ENCODE measurements at places on chromosomes 4 and X.

DNA sequence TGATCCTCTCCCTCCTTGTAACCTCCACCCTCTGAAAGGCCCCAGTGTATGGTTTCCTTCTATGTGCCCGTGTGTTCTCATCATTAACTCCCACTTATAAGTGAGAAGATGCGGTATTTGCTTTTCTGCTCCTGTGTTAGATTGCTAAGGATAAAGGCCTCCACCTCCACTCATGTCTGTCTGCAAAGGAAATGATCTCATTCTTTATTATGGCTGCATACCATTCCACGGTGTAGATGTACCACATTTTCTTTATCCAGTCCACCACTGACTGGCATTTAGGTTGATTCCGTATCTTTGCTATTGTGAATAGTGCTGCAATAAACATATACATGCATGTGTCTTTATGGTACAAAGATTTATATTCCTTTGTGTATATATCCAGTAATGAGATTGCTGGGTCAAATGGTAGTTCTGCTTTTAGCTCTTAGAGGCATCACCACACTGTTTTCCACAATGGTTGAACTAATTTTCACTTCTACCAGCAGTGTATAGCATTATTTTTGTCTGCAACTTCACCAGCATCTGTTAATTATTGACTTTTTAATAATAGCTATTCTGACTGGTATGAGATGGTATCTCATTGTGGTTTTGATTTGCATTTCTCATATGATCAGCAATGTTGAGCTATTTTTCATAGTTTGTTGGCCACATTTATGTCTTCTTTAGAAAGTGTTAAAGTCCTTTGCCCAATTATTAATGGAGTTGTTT is 1030.9 kb downstream of the FSTL5 start:
- DNase-seq = no peak

DNA sequence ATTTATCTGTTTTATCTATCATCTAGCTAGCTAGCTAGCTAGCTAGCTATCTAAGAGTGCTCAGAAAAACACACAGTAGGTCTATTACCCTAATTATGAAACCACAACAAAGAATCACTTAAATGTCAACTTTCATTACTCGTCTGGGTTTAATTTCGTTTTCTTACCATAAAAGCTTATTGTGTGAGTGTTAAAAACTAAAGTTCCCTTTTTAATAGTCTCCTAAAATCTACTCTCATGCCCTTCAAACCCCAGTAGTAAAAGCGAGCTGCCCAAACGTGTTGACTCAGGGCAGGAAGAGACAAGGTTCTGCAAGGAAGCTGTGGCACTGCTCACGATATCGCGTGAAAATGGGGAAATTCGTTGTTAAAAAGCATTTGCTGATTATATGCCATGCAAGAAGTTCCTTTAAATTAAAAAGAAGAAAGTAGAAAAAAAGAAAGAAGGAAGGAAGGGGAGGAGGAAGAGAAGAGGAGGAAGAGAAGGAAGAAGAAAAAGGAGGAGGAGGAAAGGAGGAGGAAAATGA is 595 bp downstream of the MBNL3 start:
- DNase-seq = peak; percentile 9

DNA sequence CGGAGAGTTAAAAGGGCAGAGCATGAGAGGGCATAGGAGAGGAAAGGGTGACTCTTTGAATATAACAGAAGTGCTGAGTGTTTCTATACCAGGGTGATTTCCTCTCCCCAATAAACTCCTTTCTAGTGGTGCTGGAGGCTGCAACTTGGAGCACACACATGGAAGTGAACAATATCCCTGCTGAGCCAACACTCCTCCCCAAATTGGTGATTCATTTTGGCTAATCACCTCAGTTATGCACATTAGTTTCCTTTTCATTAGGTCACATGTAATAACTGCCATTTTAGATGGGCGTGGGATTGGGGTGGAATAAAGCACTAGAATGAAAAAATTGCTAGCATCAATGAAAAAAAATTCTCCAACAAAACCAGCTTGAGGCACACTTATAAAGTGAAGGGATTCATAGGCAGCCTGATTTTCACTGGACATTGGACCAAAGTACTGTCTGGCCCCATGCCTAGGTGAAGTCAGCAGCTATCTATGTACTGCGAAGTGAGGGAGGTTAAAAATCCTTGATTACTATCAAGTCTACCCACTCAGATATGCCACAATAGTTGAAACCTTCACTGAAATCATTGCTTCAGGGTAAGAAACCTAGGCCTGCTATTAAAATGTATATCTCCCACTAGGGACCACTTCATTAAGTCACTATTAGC is 174.0 kb downstream of the GLUD2 start:
- DNase-seq = no peak

DNA sequence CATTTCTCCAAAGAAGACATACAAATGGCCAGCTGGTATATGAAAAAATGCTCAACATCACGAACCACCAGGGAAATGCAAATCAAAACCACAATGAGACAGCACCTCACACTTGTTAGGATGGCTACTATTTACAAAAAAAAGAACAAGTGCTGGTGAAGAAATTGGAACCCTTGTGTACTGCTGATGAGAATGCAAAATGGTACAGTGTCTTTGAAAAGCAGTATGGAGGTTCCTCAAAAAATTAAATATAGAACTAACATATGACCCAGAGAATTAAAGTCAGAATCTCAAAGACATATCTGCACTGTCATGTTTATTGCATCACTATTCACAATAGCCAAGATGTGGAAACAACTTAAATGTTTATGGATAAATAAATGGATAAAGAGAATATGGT is 20.9 kb downstream of the PAGE4 start:
- no peak for DNase-seq

DNA sequence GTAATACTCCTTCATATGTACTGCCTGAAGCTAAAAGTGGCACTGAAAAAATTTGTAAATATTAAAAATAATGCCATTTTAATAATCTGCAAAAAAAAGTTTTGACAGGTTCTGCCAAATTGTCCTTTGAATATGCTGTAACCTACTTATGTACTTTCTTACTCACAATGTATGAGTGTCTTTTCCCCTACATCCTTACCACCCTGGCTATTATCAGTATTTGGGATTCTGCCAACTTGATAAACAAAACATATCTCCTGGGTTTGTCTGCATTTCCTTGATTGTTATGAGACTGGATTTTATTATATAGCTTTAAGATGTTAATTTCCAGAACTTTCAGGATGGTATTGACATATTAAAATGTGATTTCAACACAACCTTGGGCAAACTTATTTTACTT is 187.9 kb downstream of the CHM start:
- no peak for DNase-seq

- no peak for DNase-seq
Measured at GRCh38 chr4:137635601-137636000, 103.3 kb upstream of the PCDH18 start.

DNA sequence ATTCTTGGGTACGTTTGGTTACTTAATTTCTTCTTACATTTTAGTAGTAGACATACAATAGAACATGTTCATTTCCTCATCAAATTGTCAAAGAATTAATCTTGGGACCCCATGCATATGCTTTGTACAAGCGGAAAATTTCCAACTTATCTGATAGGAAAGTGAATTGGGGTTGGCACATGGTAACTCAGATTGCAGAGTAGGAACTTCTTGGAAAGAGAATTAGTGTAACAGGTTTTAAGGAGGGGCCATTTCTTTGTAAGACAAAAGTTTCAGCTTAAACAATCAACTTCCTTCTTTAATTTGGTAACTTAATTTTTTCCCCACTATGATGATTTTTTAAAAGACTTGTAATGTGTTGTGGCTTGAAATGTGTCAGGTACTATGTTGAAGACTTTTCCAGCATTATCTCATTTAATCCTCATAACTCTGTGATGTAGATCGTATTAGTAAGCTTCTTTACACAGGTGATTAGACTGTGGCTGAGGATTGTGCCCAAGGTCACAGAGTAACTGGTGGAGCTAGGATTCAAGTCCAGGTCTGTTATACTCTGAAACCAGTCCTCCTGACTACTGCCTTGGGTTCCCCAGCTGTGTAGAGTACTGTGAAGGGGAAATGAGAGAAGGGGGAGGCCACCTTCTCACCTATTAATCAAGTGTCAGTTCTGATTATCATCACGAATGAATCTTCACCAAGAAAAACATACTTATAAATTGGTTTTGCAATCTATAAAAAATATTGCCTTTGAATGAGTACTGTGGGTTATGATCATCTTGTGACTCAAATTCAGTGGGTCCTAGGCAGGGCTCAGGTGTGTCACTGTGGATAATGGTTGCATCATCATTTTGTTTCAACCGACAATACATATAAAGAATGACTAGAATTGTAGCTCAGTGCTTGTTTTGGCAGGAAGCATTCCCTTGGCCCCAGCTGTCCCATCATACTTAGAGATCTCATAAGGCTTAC is 4.3 kb downstream of the GK start:
- no peak for DNase-seq

- DNase-seq = no peak
Measured at GRCh38 chrX:3348191-3348590, 1.7 kb upstream of the MXRA5 start.

GRCh38 chrX:13835825-13836224 is 18.9 kb upstream of the GPM6B start:
- DNase-seq = no peak

DNA sequence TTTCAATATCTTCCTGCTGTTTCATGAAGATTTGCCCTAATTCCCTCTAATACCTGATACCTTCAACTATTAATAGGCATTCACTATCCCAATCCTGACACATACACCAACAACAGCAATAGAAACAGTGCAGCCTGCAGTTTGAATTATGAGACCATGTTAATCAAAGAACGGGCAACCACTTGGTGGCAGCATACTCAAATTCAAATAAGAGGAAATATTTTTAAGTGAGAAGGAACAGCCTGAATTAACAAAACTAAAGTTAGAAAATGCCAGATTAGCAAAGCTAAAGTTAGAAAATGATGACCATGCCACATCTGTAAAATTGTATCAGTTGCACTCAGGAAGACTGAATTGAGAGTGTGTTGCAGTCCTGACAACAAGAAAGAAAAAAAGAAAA is 204.9 kb downstream of the SMARCA1 start:
- peak; percentile 5 for DNase-seq

GRCh38 chr4:113955411-113955810 is 24.0 kb downstream of the ARSJ start:
- DNase-seq = no peak

GRCh38 chrX:107576841-107577240 is 51.5 kb upstream of the PRPS1 start:
- no peak for DNase-seq

- no peak for DNase-seq
Measured at GRCh38 chrX:153406011-153406410, 4.9 kb upstream of the PNMA6E start.

GRCh38 chr4:139301821-139302611 is at the start of gene NDUFC1:
TSS of gene NDUFC1 (minus strand) at chr4:139302477. CDS start at chr4:139295798, 6,679 bp downstream.
- peak; percentile 73 for DNase-seq

- no peak for DNase-seq
Measured at GRCh38 chr4:3415471-3416141, 26.2 kb upstream of the HGFAC start.

DNA sequence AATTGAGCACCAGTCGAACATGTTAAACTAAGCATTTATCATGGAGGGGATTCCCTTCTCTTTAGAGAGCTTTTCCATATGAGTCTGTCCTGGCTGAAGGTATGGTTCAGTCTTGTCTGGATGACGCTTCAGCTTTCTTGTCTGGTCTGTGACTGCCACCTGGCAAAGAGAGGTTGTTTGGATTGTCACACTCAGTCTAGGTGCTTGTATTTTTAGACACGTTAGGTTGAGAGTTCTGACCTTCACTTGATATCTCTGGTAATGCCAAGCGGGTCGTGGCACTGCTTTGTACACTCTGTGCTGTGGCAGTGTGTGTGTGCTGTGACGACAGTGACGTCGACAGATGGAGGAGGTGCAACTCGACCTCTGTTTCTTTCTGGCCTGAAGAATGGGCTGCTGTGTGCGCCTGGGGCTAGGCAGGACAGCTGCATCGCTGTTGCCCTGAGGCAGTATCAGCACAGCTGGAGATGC is 12.6 kb downstream of the NOCT start:
- no peak for DNase-seq

DNA sequence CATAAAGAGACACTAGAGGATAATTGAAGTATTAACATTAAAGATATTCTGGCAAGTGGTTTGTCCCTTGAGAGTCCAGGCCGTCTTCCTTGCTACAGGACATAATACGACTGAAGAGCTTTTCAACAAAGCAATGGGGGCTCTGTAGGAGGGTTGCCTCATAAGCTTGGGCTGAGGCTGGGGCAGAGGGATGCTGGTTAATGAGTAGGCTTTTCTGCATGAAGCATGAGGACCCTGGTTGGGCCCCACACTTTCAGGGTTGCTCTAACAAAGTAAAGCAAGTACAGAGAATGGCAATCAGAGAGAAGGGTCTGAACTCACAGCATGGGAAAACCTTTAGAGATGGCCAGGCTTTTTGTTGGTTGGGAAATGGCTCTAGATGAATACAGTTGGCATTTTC is 281.3 kb downstream of the IDS start:
- DNase-seq = no peak

- peak; percentile 2 for DNase-seq
Measured at GRCh38 chrX:42246814-42247213, 323.5 kb upstream of the CASK start.

- DNase-seq = no peak
Measured at GRCh38 chr4:104486716-104487504, 7.8 kb downstream of the CXXC4 start.

DNA sequence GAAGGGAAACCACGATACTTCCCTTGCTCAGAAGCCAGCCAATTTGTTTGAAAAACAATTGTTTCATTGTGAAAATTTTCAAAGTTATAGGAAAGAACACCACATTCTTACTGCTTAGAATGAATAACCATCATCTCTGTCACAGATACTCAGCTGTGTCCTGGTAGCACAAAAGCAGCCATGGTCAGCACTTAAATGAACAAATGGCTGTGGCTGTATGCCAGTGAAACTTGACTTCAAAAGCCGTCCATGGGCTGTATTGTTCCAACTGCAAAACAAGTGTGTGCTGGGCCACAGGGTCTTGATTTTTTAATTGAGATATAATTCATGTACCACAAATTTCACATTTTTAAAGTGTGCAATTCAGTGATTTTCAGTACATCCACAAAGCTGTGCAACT is 19.6 kb downstream of the NSDHL start:
- DNase-seq = no peak

GRCh38 chr4:128846063-128846462 is 36.6 kb downstream of the JADE1 start:
- no peak for DNase-seq

DNA sequence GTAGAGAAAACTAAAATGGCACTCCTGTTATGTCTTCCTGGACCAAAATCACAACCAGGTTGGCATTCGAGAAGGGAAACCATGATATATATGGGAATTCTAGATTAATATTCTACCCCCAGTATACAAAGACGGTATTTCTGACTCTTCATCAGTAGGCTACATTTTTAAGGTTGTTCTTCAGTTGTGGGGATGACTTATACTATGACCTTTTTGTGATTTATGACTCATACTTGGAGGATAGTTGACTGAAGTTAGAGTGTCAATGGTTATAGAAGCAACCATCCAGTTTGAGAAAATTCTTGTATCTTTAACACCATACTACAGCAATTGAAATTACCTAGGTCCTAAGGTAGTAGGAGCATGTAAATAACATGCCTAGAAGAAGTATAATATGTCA is 49.8 kb upstream of the CYSLTR1 start:
- DNase-seq = no peak

- DNase-seq = no peak
Measured at GRCh38 chrX:31819455-31819854, 747.6 kb upstream of the FTHL17 start.

All from GM03348 (cell line).